Cardiac muscle cell (in vitro differentiated cells and primary cell): ENCODE measurements at places on chromosomes 11 and 22. TPM values are rescaled to one million over a fixed set of nuclear protein-coding genes. Genes with fewer than 3 reads are reported as not detected.

Gene SMC1B
- 0.04 TPM in 1 of 2 replicates, not detected in the other for polyA plus RNA-seq

Gene KCTD14
- 0.23 and 0.96 TPM in 2 replicates for polyA plus RNA-seq

Gene TENM4
- 19.0 and 27.3 TPM in 2 replicates for polyA plus RNA-seq

Gene FIBIN
- 2.2 and 2.9 TPM in 2 replicates for polyA plus RNA-seq

GRCh38 chr11:124481365-124482323, 36.1 kb upstream of the OR8B8 start:
- peak; percentile 7 for DNase-seq

DNA sequence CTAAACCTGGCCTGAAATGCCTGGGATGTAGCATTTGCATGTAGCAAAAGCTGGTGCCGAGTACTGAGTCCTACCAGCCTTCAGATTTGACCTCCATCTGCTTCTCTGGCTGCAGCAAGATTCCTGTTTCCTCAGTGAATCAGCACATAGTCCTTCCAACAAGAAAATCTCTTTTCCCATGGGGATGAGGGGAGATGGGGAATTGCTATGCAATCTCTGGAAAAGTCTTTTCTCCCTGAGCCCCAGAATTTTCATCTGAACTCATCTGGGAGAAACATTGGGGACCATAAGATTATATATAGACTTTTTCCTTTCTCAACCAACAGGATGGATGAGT, 32.0 kb upstream of the YWHAH start:
- no peak for DNase-seq

GRCh38 chr11:64045700-64046099, 10.0 kb downstream of the FLRT1 start:
- no peak for DNase-seq

- DNase-seq, result no peak
These were observed 9.2 kb downstream of the TMEM216 start for GRCh38 chr11:61401573-61401972.

DNA sequence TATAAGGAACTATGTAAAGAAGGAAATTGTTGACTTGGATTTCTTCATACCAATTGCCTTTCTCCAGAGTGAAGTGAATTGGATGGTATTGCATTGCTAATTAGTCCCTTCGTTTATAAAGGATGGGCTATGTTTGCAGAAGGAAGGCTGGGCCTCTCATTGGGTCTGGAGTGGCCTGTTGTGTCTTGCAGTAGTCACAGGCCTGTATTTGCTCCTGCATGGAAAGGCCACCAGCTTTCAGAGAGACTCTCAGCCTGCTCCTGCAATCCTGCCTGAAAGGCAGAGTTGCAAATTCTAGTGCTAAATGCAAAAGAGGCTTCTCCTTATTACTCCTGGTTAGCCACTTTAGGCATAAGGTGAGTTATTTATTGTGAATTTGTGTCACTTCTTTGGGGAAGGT, 103.8 kb downstream of the EXT2 start:
- DNase-seq, result no peak

DNA sequence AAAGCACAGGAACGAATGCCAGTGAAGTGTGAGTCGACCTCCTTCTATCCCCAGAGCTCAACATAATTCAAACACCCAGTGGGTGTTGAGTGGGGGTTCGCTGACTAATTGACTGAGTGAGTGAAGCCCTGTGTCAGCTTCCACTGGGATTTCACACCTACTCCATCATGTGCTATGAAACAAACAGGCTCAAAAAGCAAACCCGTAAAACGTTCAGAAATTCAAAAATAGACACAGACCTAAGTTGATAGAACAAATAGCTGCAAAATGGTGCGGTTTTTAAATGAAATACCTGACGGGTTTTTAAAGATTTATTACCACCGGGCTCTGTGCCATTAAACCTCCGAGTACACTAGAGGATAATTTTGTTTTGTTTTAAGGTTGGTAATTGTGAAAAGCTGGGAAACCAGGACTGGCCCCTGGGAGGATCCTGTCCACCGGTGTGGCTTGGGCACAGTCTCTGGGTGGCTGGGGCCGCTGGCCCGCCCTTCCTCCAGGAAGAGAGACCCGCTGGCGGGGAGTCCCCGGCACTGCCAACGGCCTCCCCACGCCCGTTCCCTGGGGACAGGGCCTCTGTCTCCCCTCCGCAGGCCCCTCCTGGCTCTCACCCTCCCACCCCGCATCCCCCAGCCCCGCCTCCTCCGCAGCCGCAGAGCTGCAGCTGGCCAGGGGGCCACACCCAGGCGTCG, 13.6 kb downstream of the KCNJ5 start:
- peak; percentile 60 for DNase-seq

DNA sequence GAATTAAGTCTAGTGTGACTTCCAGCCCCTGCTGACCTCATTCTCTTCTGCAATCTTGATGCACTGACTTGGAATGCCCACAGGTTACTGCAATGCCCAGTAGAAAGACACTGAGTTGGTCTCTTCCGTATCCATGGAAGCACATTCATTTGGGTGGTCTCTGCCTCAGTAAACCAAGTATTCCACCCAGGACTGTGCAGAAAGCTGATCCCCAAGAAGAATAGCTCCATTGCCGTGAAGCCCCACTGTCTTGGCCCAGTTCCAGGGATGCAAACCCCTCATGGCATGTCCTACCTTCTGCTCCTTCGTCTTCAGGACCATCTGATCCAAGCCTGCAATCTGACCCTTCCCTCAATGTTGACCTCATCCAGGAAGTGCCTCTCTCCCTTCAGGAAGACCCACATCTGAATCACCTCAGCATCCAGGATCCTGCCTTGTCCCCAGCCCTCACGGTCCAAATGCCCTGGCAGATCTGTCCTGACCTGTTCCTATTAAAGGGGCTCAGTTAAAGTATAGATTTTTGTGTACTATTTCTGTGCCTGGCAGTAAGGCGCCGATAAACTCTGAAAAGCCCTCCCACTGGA, 425.8 kb downstream of the SOX6 start:
- DNase-seq, result no peak

- DNase-seq, result no peak
These were observed 199.2 kb downstream of the MN1 start for GRCh38 chr22:27602390-27602789.

DNA sequence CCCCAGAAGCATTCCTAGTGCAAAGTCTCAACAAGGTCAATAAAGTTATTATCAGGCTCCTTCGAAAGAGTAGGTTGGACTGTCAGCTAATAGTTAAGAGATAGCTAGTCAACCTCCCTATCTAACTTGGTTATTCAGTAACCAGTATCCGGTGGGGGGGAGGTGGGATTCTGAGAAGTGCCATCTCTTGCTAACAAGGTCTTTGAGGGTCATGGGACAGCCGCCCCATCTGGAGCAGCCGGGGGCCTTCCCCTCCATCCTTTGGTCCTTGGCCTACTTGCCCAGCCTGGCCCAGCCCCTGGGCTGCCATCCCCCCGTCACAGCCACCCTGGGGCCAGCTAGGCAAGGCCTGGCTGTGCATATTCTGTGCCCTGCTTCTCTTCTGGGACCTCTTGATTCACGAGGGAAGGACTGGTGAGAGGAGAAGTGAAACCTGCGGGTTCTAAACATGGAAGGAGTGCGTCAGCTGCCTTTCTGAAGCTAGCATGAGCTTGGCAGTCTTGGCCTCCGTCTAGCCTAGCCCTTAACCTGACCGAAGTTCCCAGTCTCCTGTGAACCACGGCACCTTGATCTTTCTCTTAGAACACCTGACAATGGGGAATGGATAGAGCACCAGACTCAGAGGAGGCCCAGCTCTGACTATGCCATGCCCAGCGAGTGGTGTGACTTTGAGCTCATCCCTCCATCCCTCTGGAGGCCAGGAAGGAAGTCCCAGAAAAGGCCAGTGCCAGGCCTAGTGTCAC, 9.3 kb downstream of the SLC37A2 start:
- DNase-seq, result no peak

DNA sequence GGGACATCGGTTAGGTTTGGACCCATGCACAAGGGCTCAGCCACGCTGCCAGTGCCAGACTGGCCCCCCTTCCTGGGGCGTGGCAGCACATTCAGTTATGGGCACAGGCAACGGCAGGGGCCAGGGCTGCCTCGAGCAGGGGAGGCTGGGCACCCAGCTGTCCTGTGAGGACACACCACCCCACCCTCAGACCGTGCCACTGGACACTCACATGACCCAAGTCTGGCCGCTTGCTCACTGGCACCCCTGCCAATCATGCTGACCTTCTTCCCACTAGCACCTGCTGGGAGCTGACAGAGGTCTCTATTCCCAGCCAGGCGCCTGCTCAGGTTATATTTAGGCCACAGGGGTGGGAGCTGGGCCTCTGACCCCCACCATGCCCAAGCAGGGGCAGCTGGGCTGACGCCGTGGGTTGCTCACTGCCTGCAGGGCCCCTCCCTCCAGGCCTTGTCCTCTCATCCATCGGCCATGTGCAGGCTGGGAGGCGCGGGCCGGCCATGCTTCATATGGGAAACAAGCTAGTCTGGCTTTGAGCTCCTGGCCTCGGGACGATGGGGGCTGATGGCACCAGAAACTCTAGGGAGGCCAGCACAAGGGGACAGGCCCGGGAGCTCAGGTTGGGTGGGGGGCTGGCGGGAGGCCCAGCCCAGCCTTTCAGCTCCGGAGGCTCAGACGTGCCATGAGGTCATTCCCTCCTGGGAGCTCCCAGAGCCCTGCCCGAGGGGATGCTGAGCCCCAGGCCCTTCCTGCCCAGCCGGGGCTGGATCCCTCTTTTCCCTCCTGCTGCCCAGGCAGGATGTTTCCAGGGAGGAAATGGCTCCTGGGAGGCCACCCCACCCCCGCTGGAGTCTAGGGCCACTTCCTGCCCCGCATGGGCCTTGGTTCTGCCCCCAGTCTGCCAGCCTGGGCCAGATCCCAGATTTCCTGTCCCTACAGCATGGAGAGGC, 15.2 kb upstream of the TBX1 start:
- DNase-seq, result no peak

DNA sequence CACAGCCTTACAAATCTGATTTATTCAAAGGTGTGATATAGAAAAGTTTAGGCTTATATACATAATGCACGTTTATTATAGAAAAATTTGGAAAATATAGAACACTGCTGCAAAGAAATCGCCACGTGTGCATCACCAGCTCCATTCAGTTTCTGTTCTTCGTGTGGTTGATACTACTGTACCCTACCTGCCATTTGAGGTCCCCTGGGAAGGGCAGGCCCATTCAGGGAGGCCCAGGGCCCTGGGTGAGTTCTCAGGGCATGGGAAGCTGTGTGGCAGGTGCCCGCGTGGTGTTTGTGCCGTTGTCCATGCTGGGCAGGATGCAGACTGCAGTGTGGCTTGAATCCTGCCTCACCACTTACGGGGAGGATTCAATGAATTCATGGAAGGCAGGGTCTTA, 60.8 kb downstream of the TBC1D22A start:
- no peak for DNase-seq

DNA sequence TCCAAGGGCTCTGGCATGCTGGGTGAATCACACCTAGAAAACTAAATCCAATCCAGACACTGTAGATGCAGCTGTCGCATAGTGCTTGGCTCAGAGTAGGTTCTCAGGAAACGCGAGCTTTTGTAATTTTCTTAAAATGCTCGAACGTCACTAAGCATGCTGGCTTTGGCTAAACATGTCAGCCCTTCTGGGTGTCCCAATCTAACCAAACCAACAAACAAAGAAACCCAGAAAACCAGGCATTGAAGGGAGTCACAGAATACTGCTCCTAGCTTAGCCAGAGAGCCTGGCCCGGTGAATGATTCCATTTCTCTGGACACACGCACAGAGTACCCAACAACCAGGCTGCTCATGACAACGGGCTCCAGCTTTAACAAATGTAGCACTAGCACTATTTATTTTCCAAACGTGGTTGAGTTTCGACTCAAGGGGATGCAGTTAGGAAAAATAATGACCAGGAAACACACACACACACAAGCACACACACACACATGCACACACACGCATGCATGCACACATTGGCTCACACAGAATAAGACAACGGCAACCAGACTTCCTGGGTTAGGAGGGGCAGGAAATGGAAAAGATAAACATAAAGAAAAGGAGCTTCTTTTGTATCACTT, 492.6 kb downstream of the MIAT start:
- DNase-seq, result no peak

DNA sequence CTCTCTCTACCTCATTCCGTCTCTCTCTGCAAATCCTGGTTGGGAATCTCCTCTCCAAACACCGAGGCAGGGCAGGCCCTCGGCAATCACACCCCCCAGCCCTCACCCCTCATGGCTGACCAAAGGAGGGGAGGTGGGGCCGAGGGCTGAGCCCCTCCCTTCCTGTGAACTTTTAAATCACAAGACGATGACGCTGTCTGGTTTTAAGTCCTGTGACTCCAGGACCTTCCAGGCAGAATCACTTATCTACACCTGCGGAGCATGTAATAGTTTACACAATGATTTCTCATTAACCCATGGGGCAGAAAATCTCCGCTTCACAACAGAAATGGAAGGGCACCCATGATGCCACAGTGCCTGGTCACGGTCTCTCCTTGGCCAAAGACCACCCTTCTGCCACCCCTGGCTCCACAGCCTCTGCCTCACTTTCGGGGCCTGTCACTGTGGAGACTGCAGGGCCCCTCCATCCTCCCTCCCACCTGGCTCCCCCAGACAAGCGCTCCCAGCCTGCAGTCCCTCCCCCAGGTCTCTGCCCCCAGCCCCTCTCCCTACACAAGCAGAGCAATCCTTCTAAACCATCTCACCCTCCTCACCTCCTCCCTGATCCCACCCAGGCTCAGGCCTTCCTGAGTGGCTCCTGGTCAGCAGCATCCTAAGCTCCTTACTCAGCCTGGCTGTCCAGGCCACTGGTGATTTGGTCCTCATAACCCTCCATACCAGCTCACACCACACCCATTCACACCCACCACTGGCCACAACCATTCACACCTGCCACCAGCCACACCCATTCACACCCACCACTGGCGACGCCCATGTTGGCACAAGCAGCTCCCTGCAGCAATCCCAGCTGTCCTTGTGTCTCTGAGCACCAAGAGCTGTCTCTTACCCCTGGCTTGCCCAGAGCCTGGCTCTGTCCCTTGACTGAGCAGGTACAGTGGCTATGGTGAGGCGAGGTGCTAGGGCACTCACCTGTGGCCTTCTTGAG, 30.7 kb upstream of the ARFGAP3 start:
- DNase-seq, result no peak

- no peak for DNase-seq
These were observed 16.6 kb downstream of the PIH1D2 start for GRCh38 chr11:112057170-112057569.

GRCh38 chr11:12005476-12005875, 3.0 kb downstream of the DKK3 start:
- peak; percentile 57 for DNase-seq

DNA sequence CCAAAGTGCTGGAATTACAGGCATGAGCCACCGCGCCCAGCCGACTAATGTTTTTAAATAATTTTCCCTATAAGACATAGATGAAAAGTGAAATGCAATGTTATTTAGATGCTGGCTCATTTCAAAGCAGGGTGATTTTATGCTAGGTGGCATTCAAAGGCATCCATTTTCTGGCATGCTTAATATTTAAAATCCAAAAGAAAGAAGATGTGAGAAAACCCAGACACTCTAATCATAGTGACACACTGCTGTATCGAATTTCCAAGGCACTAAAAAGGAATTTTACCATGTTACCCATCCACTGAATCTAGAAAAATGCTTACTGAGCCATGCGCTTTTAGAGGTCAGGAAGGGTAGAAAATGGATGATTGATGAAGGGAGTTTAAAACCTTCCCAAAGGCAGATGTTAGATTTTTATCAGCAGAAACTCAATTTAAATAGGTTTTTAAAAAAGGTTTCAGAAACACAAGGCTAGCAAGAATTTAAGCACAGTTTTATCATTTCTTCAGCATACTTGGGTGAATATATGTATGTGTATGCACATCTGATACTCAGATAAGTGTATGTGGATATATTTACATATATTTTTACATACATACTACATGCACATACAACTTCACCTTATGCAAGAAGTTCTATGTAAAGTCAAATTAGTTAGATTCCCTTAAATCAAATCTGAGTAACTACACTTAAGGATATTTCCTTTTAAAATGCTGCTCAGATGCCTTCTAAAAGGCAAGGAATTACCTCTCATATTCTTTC, 24.1 kb upstream of the CCDC89 start:
- no peak for DNase-seq
